ENCODE measurements at places on chromosomes 1 and 21. TPM values are rescaled to one million over a fixed set of nuclear protein-coding genes. Genes with fewer than 3 reads are reported as not detected.

DSCAM gene
- 0.09 TPM for polyA plus RNA-seq

ERICH3 gene
- 0.73 TPM for polyA plus RNA-seq

HES4 gene
- 5.5 TPM for polyA plus RNA-seq

SPATA46 gene
- polyA plus RNA-seq: 0.08 TPM

PGM1 gene
- polyA plus RNA-seq: 51.1 TPM

IL22RA1 gene
- polyA plus RNA-seq: 3.2 TPM

CELA2B gene
- 0.41 TPM for polyA plus RNA-seq

PROX1 gene
- 9.1 TPM for polyA plus RNA-seq

LCE1A gene
- not detected for polyA plus RNA-seq

CDK11B gene
- polyA plus RNA-seq: 30.1 TPM

SCYL3 gene
- polyA plus RNA-seq: 21.1 TPM

SRGAP2C gene
- polyA plus RNA-seq: 11.9 TPM

MYBPHL gene
- polyA plus RNA-seq: 0.23 TPM

ADORA1 gene
- polyA plus RNA-seq: 1.6 TPM
